ENCODE measurements at places on chromosomes 3 and 15. TPM values are rescaled to one million over a fixed set of nuclear protein-coding genes. Genes with fewer than 3 reads are reported as not detected.

- no peak for DNase-seq
Measured at GRCh38 chr3:56297281-56297840, 170.9 kb downstream of the ERC2 start.

GRCh38 chr3:177813322-177813721, 616.0 kb upstream of the TBL1XR1 start:
- no peak for DNase-seq

- no peak for DNase-seq
Measured at GRCh38 chr3:195405651-195406050, 37.2 kb downstream of the ACAP2 start.

- no peak for DNase-seq
Measured at GRCh38 chr3:101888653-101889052, 39.3 kb downstream of the NFKBIZ start.

DNA sequence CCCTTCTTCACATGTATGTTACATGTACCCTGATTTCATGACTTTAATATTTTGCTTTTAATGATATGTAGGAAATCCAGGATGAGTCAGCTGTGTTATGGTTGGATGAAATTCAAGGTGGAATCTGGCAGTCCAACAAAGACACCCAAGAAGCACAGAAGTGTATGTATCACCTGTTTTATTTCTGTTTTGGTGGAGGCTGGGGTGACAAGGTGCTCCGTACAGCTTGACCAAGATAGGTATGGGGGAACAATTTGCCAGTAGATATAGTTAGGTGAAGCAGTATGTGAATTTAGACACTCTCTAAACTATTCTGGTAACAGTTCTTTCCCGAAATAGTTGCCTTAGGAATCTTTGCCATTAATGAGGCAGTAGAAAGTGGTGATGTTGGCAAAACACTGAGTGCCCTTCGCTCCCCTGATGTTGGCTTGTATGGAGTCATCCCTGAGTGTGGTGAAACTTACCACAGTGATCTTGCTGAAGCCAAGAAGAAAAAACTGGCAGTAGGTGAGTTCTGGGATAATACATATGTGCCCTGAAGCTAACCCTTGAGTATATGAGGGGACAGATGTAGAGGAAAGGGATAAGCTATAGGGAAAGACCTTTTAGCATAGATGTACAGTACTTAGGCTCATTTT, 63.7 kb upstream of the CRTC3 start:
- DNase-seq = no peak

DNA sequence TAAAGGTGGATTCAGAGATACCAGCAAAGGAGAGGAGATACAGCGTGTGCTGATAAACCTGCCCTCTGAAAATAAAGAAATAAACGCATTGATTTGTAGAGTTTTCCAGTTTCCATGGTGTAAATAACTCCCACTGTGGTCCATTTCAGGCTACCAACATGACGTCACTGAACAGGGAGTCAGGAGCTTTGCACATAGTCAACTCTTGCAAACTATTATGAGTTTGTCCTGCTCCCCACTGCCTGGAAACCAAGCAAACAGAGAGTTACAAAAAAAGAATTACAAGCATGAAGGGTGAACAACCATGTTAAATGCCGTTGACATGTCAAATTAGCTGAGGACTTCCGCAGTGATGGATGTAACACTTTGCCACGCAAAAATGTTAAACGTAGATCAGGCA, 70.4 kb upstream of the GATA2 start:
- DNase-seq = no peak

Gene SCAMP5
- 0.15 TPM for total RNA-seq

Gene SOX14
- not detected for total RNA-seq

Gene FNDC3B
- 13.5 TPM for total RNA-seq

All from activated naive CD4-positive, alpha-beta T cell treated with anti-CD3 and anti-CD28 coated beads for 36 hours (primary cell).